Activated CD8-positive, alpha-beta memory T cell treated with anti-CD3 and anti-CD28 coated beads, Interleukin-2, amount 50 U/mL, for 4 hours (primary cell): ENCODE measurements at places on chromosomes 12 and 14.

GRCh38 chr14:71321574-71322315 lies 414.5 kb downstream of the PCNX1 start:
- DNase-seq = no peak

DNA sequence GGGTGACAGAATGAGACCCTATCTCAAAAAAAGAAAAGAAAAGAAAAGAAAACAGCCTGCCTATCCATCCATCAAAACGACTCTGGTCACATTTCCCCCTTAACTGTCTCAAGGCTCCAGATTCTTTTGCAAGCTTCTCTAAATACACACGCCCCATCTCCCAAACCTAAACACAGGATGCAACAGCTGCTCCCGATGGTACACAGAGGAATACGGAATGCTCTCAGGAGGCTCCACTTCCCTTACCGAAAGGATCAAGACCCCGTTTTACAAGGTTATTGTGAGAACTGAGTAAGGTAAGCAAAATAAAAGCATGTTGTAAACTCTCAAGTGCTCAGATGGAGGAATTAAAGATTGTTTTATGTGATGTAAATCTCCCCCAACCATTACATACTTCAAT lies 62.3 kb downstream of the NT5DC3 start:
- DNase-seq = no peak

DNA sequence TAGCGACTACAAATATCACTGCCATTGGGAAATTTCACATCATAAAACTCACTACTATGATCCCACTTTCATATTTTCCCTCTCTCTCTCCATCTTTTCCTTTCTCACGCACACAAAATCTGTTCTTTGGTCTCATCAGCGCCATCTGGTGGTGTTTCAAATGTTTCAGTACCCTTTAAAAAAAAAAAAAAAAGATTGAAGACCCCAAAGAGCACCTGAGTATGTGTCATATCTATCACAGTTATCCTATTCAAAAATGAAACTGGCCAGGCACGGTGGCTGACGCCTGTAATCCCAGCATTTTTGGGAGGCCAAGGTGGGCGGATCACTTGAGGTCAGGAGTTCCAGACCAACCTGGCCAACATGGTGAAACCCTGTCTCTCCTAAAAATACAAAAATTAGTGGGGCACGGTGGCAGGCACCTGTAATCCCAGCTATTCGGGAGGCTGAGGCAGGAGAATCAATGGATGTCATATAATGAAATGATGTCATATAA lies 72.4 kb downstream of the TTC9 start:
- DNase-seq = peak; percentile 47

- no peak for DNase-seq
Measured at GRCh38 chr14:82047777-82048470, 514.3 kb upstream of the SEL1L start.

- DNase-seq = no peak
Measured at GRCh38 chr12:11902525-11902875, 168.2 kb upstream of the BCL2L14 start.

GRCh38 chr14:51548187-51548586 lies 103.5 kb upstream of the FRMD6 start:
- no peak for DNase-seq

DNA sequence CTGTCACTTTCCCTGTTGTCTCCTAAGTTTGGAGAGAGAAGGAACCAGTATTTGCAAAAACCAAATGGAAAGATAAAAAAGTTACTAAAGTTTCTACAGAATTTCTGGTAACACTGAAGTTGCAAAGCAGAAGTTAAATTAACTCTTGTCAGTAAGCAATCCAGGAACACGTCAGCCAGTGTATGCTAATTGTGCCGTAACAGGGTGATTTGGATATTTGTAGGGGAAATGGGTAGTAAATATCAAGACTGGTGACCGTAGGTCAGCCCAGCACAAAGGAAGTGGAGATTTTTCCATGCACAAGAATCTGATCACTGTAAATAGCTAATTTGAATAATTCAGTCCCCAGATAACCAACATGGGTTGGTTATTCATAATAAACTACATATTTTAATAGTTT lies 2.3 kb downstream of the CDKN1B start:
- no peak for DNase-seq

GRCh38 chr12:90399357-90399756 lies 555.6 kb downstream of the CCER1 start:
- no peak for DNase-seq

DNA sequence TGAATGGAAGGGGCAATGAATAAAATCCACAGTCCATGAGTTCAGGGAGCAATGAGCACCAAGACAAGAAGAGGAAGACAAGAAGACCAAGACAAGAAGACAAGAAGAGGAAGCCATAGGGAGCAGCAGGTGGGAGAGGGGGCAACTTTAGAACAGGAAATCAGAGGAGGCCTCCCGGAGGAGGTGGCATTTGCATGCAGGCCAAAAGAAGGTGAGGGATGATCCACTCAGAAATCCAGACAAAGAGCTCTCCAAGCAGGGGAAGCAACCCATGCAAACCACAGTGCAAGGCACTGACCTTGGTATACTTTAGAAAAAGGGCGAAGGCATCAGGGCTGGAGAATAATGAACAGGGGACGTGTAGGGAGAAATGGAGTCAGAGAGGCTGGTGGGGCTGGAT lies 58.6 kb downstream of the SCARB1 start:
- DNase-seq = no peak

DNA sequence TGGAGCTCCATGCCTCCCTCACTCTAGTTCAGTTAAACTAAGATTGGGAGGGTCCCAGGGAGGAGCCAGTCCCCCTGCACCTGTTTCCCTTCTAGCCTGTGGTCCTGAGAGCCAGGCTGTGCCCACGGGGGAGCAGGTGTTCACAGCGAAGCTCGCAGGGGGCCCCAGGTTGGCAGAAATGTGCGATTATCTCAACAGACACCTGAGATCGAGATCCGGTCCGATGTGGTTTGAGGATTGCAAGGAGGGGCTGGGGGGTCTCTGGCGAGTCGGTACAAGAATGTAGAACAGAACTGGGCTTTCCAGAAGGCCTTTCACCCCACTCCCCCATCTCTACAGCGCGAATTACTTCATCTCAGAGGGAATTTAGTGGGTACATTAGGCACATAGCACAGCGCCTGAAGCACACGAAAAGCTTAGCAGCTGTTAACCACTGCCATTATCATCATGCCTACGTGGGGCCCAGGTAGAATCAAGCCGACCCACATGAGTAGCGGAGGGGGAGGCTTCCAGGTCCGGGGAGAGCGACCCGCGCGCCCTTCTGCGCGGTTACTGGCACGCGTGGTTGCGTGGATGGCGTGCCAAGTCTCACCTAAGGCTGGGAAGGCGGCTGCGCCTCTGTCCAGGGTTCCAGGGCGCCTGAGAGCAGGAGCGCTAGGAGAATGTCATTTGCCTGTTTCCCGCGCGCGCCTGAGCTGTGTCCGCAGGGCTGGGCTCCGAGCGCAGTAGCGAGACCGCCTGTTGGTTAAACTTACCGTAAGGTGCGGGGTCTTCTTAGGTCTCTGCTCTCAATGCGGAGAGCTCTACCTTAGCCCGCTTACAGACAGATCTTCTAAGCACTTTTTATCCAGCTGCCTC lies 1539.5 kb upstream of the TMEM132C start:
- no peak for DNase-seq

DNA sequence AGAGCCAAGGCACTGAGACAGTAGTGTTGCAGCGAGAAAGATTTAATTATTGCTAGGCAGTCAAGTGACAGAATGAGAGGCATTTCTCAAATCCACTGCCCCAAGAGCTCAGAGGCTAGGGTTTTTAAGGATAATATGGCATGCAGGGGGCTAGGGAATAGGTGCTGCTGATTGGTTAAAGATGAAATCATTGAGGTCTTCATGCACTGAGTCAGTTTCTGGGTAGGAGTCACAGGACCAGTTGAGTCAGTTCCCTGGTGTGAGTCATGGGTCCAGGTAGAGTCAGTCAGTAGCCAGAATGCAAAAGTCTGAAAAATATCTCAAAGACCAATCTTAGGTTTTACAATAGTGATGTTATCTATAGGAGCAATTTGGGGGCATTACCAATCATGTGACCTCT lies 323.8 kb downstream of the RGS6 start:
- DNase-seq = no peak

- no peak for DNase-seq
Measured at GRCh38 chr12:116336542-116337065, 59.1 kb upstream of the MED13L start.

GRCh38 chr12:67647799-67648520 lies 585 bp upstream of the DYRK2 start:
- peak; percentile 29 for DNase-seq

GRCh38 chr12:57103856-57104255 lies 7.3 kb downstream of the STAT6 start:
- no peak for DNase-seq

DNA sequence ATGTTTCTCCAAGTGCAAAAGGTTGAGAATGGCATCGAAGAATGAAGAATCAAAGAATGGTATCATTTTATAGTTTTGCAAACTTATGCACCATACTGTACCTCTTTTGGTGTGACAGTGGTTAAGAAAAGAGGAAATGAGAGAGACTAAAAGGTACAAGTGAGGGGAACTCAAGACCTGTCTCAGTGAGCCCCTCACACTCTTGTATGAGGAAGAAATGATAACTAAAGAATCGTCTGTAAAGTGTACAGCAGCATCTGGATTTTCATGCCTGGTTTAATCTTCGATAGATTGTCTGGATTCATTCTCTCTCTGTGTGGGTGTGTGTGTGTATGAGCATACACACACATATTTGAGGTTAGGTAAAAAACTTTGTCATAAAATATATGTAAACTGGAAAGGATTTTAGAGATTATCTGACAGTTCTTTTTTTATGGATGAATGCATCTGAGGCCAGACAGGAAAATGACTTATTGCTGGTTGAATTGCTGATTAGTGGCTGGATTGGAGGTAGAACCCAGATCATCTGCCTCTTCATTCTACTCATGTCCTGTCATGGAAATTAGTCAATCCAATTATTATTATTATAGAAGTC lies 16.0 kb upstream of the SLC38A2 start:
- no peak for DNase-seq

- no peak for DNase-seq
Measured at GRCh38 chr14:51367600-51367931, 127.5 kb downstream of the TMX1 start.

- no peak for DNase-seq
Measured at GRCh38 chr14:42378880-42379279, 772.2 kb downstream of the LRFN5 start.

DNA sequence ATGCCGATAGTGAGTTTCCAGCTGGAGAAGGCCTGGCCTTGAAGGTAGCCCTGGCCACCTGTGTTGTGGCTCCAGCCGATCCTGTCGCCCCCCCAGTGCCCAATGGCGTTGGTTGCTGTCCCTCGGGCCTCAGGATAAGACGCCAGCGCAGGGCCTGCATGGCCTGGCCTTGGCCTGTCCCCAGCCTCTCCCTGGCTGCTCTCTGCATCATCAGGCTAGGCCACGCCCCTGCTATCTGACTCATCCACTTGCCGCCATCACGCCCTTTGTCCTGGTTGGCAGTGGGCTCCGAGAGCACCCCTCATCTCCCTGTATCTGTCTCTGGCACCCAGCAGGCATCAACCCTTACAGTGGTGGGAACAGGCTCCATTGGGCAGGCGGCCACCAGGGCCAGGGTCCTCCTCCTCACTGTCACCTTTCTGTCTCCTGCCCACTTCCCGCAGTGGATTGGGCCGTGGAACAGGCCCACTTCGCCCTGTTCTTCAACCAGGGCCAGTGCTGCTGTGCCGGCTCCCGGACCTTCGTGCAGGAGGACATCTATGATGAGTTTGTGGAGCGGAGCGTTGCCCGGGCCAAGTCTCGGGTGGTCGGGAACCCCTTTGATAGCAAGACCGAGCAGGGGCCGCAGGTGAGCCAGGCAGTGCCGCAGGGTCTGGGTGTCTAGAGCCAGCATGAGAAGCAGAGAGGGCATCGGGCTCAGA lies 25.6 kb downstream of the ALDH2 start:
- no peak for DNase-seq

DNA sequence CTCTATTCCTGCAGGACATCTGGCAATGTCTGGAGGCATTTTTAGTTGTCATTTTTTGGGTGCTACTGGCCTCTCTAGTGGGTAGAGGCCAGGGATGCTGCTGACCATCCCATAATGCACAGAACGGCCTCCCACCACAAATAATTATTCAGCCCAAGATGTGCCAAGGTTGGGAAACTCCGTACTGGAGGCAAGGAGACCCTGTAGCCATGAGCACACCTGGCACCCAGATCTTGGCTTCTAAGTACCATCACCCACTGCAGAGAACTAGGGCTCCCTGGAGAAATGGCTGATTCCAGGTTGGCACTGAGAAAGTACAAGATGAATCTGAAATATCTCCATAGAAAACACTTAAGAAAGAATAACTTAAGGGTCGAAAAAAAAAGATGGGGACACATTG lies 81.7 kb downstream of the RBM19 start:
- no peak for DNase-seq

GRCh38 chr14:99203080-99203479 lies 68.9 kb downstream of the BCL11B start:
- no peak for DNase-seq

- DNase-seq = no peak
Measured at GRCh38 chr12:13725049-13725448, 256.4 kb downstream of the GRIN2B start.

GRCh38 chr12:7431993-7432685 lies 11.8 kb downstream of the CD163L1 start:
- no peak for DNase-seq

GRCh38 chr12:125069616-125070015 lies 4.4 kb downstream of the AACS start:
- no peak for DNase-seq

DNA sequence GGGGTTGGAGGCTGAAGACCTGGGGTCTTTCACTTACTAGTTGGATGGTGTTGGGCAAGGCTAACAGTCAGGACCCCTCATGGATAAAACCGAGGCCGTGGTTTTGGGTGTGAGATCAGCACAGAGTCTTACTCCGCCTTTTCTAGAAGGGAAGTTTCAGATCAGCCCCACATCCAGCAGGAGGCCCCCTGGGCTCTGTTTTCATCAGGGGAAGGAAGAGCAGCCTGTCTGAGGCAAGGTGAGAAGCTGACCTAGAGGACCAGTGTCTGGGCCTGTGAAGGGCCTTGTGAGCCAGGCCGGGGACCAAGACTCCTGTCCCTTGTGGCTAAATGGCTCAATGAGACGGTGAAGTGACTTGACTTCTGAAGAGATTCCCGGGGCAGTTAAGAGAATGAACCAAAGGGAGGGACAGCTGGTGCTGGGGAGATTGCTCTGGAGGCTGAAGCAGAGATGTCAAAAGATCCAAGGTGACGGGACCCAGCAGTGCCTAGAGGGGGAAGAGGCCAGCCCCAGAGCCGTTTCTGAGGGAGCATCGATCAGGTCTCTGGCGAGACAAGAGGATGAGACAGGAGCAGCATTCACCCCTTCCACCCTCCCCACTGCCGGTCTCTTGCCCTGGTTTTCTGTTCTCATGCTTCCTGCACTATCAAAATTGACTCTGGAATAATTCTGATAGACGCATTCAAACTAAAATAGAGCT lies 40.1 kb upstream of the TSPAN9 start:
- no peak for DNase-seq

- no peak for DNase-seq
Measured at GRCh38 chr12:32734952-32735351, 20.7 kb downstream of the YARS2 start.

GRCh38 chr12:1851151-1851701 lies 30.9 kb downstream of the LRTM2 start:
- no peak for DNase-seq

GRCh38 chr14:100293497-100294212 lies 12.6 kb downstream of the SLC25A29 start:
- no peak for DNase-seq

- no peak for DNase-seq
Measured at GRCh38 chr14:53156238-53156637, 3.1 kb upstream of the DDHD1 start.
